ENCODE measurements at places on chromosomes 11 and 22.

DNA sequence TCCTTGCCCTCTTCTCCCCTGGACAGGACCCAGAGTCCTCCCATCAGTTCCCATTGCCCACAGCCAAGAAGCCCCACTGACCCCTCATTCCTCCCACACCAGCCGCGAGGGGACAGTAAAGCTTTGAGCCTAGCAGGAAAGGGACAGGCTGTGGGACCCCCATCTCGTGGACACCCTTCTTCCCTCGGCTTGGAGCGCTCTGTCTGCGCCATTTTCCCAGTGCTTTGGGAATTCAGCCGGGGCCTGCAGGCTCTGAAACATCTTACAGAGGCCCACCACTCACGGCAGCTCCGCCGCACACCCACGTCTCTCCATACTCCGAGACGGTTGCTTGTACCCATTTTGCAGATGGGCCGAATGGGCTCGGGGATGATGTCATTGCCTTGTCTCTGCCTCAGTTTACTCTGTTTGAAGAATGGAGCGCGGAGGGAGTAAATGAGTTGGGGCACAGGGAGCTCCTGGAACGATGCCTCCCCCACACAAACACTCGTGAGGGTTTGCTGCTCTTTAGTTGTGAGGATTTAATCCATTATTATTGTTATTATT, 447.7 kb downstream of the TBC1D22A start:
- no peak for DNase-seq

DNA sequence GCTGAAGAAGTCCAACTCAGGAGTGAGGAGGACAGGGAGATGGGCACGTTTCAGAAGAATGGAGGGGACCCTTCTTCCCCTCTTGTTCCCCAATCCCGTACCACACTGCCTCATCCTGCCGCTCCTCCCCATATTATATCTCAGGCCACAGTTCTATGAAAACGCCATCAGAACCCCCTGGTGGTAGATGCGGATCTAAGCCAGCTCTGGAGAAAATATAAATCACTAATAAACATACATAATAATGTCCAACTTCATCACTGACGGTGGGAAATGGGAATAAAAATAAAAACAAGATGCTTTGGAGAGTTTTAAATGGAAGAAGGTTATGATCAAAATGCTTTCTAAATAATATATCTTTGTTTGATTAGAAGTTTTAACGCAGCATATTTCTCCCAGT, 400.3 kb downstream of the CADM1 start:
- DNase-seq, result no peak

DNA sequence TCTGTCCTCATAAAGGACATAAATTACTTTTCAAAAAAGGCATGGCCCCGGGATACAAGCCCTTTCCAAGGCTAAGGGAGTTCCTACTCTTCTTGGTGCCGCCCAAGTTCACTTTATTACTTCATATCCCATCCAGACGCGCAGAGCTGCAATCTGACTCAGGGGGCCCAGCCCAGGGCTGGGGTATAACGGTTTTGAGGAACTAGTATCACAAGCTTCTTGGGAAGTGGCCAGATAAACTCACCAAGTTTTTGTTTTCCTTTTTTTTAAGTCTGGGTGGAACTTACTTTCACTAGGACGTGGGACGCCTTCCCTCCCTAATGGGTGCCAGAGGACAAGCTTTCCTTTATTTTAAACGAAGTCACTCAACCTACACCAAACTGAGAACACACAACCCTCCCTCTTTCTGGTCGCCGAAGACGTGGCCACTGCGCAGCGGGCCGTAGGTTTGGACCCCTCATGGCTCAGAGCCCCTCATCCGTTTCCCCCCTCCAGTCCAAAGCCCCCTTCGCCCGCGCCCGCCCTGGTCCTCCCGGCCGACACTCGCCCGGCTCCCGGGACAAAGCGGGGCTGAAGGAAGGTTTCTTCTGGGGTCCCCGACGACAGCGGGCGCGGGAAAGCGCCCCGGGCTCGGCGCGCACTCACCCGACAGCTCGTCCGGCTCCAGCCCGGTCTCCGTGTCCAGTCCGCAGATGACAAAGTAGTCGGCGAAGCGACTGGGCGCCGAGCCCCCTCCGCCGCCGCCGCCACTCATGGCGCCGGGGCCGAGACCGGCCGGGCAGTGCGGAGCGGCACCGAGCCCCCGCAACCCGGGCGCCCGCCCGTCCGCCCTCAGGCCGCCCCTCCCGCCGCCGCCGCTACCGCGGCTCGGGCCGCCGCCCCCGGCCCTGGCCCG, 587 bp downstream of the DENND5A start:
- DNase-seq, result peak; percentile 42

DNA sequence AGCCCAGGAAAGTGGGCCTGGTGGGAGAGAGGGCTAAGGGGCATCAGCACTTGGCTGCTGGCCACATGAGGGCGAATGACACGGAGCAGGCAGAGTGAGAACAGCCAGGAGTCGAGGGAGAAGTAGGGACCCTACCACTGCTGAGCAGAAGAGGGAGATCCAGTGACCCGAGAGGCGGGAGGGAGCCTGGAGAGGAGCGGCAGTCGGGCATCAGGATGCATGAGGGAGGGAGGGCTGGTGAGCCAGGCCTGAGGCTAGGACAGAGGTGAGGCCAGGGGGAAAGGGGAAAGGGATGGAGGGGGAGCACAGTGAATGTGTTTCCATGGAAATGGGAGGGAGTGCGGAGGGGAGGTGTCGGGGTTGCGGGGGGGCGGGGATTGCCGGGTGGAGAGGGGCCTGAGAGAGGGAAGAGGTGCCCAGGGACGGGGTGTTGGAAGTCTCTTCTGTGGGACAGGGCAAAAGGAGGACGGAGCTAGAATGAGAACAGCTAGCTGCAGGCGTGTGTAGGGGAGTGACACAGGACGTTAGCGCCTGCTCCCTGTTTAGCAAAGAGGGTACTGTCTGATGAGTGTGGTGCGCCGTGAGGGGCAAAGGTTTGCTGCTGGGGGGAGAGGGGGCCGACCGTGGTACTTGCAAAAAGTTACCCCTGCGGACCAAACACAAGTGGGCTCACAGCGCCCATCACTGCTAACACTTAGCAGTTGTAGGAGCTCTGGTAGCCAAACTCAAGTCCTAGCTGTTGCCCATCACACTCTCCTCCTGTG, 37.1 kb upstream of the WNT11 start:
- no peak for DNase-seq

- DNase-seq, result peak; percentile 67
These were observed 1.0 kb downstream of the KIAA1671 start for GRCh38 chr22:24953384-24954113.

GRCh38 chr11:120739780-120740179, 228.2 kb downstream of the GRIK4 start:
- no peak for DNase-seq

DNA sequence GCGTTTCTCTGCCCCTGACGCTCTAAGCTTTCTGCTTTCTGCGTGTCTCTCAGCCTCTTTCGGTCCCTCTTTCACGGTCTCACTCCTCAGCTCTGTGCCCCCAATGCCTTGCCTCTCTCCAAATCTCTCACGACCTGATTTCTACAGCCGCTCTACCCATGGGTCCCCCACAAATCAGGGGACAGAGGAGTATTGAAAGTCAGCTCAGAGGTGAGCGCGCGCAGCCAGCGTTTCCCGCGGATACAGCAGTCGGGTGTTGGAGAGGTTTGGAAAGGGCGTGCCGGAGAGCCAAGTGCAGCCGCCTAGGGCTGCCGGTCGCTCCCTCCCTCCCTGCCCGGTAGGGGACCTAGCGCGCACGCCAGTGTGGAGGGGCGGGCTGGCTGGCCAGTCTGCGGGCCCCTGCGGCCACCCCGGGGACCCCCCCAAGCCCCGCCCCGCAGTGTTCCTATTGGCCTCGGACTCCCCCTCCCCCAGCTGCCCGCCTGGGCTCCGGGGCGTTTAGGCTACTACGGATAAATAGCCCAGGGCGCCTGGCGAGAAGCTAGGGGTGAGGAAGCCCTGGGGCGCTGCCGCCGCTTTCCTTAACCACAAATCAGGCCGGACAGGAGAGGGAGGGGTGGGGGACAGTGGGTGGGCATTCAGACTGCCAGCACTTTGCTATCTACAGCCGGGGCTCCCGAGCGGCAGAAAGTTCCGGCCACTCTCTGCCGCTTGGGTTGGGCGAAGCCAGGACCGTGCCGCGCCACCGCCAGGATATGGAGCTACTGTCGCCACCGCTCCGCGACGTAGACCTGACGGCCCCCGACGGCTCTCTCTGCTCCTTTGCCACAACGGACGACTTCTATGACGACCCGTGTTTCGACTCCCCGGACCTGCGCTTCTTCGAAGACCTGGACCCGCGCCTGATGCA, at the start of gene MYOD1:
Gene MYOD1 (plus strand): TSS at position 544 of the 910 bp plus-strand sequence. CDS start 212 bp downstream, at position 756.
- DNase-seq, result no peak

GRCh38 chr22:28009272-28009827, 90.3 kb upstream of the PITPNB start:
- DNase-seq, result peak; percentile 79

GRCh38 chr11:60493454-60493853, 876 bp downstream of the MS4A12 start:
- DNase-seq, result no peak

GRCh38 chr11:35419184-35419829, at the start of gene SLC1A2:
TSS of gene SLC1A2 (minus strand) at chr11:35419558. CDS start at chr11:35418966, 592 bp downstream.
- DNase-seq, result no peak

- no peak for DNase-seq
These were observed 35.3 kb downstream of the MMP13 start for GRCh38 chr11:102920118-102920684.

GRCh38 chr11:19677381-19678080, 35.1 kb upstream of the NAV2 start:
- DNase-seq, result no peak

DNA sequence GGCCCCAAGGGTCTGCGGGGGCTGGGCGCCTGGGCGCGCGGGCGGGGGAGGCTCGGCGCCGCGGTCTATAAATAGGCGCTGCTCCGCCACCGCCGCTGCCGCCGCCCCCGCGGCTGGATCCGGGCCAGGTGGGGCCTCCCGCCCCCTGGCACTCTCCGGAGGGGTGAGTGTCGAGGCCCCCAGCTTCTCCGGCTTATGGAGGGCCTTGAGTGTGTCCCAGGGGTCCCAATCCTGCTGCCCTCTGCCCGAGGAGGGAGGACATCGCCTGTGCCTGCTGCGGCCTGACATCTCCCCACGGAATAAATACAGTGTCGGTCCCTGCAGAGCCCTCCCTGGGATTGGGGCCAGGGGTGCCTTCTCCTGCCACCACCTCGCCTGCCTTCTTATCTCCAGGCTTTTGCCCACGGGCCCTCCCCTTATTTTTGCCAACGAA, 4.3 kb upstream of the GP1BB start:
- no peak for DNase-seq

DNA sequence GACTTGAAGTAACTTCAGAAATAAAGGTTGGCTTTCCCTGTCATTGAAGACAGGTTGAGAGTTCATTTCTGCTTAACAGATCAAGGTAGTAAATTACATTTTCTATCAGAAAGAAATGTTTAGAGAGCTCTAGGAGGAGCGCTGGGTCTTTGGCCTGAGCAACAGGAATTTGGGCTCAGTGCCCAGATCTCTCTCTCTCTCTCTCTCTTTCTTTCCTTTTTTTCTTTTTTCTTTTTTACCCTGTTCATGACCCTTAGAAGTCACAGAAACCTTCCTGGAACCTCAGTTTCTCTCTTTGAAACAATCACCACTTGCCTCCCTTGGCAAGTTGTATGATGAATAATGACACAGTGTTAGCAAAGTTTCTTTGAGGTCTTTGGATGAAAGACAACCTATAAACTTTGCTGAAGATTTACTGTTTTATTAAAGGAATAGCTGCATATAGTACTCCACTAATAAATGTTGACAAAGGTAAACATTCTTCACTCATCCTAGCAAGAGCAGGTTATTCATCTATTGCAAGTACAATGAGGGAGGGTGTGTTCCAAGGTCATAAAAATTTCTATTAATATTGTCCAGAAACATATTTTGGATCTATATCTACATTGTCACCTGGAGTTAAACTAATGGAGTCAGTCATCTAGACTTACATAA, 35.5 kb upstream of the RASSF10 start:
- DNase-seq, result no peak

- DNase-seq, result no peak
These were observed 3.6 kb downstream of the SHISAL1 start for GRCh38 chr22:44309137-44309536.

- DNase-seq, result peak; percentile 62
These were observed 65.1 kb upstream of the PPARA start for GRCh38 chr22:46084943-46085827.

GRCh38 chr11:44725757-44726282, 942 bp upstream of the TSPAN18 start:
- no peak for DNase-seq

GRCh38 chr22:39559456-39560105, 11.0 kb upstream of the CACNA1I start:
- peak; percentile 18 for DNase-seq

GRCh38 chr22:19937616-19938473, 3.7 kb upstream of the COMT start:
- no peak for DNase-seq

DNA sequence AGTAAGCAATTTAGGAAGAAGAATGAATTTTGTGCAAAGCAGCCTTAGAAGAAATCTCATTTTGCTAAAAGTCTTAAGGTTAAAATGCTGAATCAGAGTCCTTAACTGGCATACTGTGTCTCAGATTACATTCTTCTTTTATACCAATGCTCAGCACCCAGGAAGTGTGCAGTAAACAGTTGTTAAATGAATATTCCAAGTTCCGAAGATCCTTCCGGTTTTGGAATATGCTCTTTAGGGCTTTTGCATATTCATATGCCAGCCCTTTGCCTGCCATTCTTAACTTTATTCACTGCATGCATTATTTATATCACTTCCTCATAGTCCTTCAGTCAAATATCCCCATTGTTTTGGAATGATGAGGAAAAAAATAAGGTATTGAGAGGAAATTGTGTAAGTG, 242.0 kb downstream of the DDX10 start:
- DNase-seq, result no peak

GRCh38 chr11:46633291-46634217, 16.2 kb downstream of the ATG13 start:
- no peak for DNase-seq

GRCh38 chr11:65077451-65077850, 6.4 kb downstream of the CDCA5 start:
- DNase-seq, result no peak

DNA sequence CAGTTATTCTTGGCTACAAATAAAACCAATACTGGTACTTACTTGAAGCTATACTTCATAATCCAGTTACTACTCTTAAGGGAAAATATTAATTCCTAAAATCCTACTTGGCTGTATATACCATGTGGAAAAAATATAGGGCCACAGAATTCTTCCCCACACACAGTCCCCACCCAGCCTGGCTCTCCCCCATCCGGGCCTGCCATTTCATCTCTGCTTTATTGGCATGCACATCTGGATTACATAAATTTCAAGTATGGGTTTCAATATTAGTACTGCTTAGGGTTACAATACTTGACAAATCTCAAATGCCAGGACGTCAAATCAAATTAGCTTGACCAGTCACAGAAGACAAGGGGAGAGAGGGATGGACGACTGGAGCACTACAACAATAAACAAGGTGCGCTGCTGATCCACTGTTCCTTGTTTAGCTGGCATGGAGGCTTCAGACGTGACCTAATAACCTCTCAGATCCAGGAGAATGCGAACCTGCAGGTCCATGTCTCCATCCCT, 81.4 kb downstream of the ABTB2 start:
- no peak for DNase-seq

DNA sequence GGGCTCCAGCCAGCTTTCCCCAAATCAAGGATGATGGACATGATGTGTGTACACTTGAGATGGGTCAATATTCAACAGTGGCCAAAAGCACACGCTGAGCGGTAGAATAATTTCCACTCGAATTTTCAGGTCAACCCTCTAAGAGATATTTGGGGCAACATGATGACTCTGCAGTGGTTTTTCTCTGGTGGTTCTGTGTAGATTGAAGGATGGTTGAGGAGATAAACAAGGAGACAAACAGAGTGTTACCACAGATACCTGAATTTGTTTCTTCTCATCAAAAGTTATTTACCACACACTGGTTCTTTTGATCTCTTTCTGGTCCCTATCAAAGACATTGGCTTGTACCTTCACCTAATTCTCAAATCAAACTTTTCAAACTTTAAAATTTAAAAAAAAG, 242.0 kb downstream of the ETS1 start:
- DNase-seq, result no peak

Data from left colon (tissue), 2 donors.